PC-3 (cell line): ENCODE measurements at places on chromosomes 4 and X. TPM values are rescaled to one million over a fixed set of nuclear protein-coding genes. Genes with fewer than 3 reads are reported as not detected.

DNA sequence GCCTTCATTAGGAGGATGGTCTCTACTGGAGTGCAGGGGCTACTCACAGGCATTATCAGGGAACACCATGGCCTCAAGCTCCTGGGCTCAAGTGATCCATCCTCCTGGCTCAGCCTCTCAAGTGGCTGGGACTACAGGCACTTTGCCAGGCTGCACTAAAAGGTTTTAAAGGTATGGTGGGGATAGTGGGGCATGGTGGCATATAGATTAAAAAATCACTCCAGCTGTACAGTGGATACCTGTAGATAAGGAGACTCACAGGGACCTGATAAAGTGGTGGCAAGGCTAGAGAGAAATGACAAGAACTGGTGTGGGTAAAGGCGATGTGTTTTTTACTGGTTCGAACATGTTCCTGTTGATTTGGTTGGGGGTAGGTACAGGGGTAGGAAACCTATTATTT, 5.9 kb downstream of the ZAR1 start:
- H3K27me3 ChIP-seq = no peaks in the 10 kb centered on the region
- H3K4me1 ChIP-seq = no peaks in the 10 kb centered on the region
- H3K27ac ChIP-seq = no peak overlapping the region
- DNase-seq = no peak

DNA sequence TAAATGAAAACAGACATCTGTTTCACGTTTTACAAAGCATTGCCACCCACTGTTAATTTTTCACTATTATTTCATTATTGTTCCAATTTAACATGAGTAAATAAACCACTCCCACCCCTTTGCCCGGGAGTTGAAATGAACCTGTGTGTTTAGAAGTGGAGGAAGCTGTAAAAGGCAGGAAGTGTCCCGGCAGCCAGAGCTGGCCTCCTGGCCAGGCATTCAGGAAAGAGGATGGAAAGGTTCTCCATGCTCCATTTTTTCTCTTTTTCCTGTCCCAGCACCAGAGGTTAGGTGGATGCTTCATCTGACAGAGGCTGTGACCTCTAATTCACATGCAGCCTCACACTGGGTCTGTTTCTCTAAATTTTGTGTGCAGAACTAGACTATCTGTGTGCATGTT, 55.5 kb upstream of the LNX1 start:
- H3K36me3 ChIP-seq = no peaks in the 10 kb centered on the region
- peaks cover 28% of the 10 kb centered on the region for H3K4me1 ChIP-seq
- no peak overlapping the region for H3K27ac ChIP-seq
- no peaks in the 10 kb centered on the region for H3K27me3 ChIP-seq

- no peak overlapping the region for H3K4me3 ChIP-seq
- H3K27ac ChIP-seq = peak overlapping the region; percentile 35
- H3K4me1 ChIP-seq = peaks cover 5% of the 10 kb centered on the region; the same call in 1 of the 2 replicates
- peak; percentile 53 for DNase-seq
- H3K36me3 ChIP-seq = no peaks in the 10 kb centered on the region
- no peaks in the 10 kb centered on the region for H3K27me3 ChIP-seq
Measured at GRCh38 chrX:9131066-9131465, 97.1 kb upstream of the FAM9B start.

Gene IBSP
- total RNA-seq = not detected in 2 replicates
